ENCODE measurements at places on chromosomes 16 and 17.

- no peak for DNase-seq
Measured at GRCh38 chr17:4950075-4950745, 709 bp upstream of the ENO3 start.

DNA sequence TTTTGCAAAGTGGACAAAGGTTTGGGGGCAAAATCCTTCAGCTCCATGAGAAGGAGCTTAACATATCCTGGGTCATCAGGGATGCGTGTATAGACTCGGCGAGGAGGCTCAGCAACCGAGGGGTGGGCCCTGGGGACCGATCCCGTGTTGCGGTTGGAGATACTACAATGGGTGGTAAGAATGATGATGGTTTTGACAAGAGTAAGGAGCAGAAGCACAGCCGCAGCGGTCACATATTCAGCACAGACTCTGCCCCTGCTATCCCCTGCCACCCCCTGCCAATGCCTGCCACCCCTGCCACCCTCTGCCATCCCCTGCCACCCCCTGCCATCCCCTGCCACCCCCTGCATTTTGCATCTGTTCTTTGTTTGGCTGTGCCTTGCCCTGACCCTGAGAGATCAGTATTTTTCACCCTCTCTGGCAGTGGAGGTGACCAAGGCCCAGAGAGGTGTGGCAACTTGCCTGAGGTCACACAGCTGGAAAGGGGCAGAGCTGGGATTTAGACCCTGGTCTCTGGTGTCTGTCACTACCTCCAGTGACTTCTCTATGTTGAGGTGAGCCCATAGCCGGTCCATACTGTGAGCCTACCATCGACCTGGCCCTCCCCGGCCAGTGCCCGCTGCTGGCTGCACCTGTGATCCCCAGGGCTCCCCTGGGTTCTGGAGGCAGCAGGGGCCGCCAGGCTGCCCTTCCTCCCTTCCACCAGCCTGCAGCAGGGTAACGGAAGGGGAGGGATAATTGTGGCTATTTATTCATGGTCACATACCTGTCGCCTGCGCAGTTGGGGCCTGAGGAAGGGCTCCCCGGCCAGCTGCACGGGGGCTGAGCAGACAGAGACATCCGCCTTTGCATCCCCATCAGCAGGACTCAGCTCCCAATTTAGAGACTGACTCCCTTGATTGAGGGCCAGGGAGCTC lies 74.9 kb upstream of the CBX4 start:
- DNase-seq, result no peak

DNA sequence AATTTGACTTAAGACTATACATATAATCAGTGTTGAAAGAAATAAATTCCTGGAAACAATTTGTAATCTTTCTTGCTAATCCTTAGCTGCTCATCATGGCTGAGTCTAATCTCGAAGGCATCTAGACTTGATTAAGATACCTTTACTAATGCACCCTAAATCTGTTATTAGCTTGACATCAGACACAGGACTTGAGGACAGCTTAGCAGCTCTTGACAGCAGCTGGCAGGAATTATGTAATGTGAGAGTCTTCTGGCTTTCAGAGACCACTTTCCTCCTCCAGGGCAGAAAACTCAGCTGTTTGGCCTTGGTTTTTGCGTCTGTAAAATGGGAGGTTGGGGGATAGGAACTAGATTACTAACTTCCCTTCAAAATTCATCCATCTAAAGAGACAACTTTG lies 7.1 kb upstream of the MPP2 start:
- DNase-seq, result no peak

DNA sequence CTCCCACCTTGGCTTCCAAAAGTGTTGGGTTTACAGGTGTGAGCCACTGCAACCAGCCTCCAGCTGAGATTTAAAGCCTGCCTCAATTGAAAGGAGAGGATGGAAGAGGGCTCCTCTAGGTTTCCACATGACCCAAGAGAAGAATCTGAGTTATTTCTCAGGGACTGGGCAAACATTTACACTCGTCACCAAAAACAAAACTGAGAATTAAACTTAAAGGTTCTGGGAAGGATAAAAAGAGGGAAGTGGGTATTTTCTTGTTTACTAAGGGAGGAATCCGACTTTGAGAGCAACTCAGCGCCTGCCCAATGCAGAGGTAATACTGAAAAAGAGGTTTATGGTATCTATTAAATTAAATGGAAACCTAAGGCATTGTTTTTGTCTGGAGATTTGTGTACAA lies 13.3 kb downstream of the HOXB1 start:
- no peak for DNase-seq

- DNase-seq, result no peak
Measured at GRCh38 chr16:71526111-71526631, at the start of gene CHST4. Gene CHST4, plus strand, starts transcription at chr16:71526426. Its CDS starts 10,252 bp downstream, at chr16:71536678.

GRCh38 chr17:64223931-64224629 lies 39.0 kb downstream of the TEX2 start:
- no peak for DNase-seq

Data from esophagus squamous epithelium (tissue), 5 donors.